CD4-positive, alpha-beta T cell treated with Interleukin-4 for 1 hour (primary cell): ENCODE measurements at places on chromosomes 5 and 9.

- no peak for DNase-seq
These were observed 6.9 kb downstream of the SHROOM1 start for GRCh38 chr5:132823481-132824050.

GRCh38 chr9:2726650-2727340 is 9.5 kb downstream of the KCNV2 start:
- DNase-seq = no peak

DNA sequence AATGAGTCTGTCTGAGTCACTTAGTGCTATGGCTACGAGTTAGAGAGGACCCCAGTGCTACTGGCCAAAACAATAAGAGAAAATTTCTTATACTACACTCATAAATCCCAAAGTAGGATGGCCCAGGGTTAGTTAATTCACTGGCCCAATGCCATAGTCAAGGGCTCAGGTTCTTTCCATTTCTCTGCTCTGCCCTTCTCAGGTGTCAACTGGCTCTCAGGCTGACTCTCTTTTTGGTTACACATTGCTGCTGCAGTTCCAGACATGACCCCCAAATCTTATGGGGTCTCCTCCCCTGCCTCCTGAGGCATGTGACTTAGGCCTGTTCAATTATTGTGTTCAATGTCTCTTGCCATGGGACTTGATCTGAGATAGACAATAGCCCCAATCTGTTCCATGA is 70.4 kb downstream of the ARHGEF37 start:
- DNase-seq = no peak

DNA sequence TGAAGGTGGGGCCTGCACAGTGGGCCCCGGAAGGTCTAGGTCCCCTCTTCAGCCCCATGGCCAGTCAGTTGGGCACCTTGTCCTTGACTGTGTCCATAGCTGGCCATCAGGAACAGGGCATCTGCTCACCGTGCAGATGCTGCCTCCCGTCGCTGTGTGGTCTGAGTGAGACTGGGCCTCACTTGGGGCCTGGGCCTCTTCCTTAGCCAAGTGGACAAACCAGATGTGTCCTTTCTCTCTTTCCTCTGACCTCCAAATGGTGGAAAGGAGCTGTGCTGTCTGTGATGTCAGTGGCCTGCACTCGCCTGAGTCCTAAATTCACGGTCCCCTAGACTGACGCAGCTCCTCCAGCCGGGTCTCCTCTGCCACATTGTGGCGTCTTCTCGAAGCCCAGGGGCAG is 114.5 kb downstream of the COL5A1 start:
- DNase-seq = no peak

DNA sequence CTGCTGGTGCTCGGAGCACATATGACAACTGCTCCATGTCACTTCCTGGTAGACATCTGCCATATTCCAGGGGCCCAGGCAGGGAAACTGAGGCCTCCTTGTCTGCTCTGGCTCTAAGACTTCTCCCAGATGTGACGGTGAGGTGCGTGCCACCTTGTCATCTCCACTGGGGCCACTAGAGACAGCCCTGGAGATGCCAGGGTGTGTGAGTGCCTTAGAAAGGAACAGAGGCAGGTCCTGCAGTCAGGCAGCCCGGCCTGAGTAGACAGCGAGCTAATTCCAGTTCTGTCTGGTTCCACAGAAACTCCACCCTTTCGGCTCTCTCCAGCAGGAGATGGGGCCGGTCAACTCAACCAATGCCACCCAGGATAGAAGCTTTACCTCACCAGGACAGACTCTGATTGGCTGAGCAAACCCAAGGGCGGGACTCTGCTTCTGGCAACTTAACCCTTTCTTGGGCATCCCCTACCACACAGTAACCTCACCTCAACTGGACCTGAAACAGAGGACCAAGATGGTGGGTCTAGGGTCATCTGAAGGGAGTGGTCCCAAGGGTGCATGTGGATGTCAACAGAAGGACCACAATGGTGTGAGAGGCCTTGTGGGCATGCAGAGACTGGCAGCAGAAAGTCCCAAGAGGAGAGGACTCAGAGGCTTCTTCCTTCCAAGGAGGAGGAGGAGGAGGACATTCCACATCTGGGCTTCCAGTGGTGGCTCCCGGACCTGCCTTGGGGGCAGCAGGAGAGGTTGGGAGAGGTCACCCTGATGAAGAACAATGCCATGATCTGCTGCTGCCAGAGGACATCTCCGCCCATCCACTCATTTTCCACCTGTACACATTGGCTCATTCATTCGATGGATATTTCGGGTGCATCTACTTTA is 77.7 kb downstream of the RGS3 start:
- DNase-seq = no peak

DNA sequence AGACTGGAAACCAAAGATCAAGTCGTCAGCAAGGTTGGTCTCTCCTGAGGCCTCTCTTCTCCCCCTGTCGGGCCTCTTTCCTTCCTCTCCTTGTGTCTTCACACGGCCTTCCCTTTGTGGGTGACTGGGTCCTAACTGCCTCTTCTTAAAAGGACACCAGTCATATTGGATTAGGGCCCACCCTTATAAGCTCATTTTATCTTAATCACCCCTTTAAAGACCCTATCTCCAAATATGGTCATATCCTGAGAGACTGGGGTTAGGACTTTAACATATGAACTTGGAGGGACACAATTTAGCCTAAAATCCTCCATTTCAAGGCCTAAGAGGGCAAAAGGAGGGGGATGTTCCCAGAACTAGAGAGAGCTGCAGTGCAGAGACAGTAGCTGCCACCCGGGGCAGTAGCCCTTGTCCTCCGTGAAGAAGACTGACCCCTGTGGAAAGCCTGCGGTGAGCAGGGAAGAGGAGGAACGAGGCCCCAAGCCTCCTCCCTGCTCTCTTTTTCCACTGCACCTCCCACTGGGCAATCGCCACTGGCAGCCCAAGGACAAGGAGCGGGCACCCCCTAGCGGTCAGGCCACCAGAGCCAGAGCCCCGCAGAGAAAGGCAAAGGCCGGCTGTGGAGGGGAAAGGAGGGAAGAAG is 34.9 kb downstream of the CFAP90 start:
- peak; percentile 44 for DNase-seq

DNA sequence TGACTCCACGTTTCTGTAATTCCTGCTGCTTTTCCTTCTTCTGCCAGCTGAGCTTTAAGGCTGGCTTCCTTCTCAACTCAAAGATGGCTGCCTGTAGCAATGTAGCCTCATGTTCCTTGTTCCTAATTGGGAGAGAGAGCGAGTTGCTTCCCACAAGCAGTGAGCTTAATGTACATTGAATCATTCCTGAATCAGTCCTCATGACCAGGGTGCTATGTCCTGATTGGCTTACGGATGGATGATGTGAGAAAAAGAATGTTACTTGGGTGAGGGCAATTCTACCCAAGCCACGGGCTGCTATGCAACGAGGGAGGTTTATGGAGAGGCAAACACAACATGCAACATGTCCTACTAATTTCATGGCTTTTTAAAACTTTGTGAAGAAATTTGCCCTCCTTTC is 356.2 kb downstream of the RASEF start:
- DNase-seq = no peak

DNA sequence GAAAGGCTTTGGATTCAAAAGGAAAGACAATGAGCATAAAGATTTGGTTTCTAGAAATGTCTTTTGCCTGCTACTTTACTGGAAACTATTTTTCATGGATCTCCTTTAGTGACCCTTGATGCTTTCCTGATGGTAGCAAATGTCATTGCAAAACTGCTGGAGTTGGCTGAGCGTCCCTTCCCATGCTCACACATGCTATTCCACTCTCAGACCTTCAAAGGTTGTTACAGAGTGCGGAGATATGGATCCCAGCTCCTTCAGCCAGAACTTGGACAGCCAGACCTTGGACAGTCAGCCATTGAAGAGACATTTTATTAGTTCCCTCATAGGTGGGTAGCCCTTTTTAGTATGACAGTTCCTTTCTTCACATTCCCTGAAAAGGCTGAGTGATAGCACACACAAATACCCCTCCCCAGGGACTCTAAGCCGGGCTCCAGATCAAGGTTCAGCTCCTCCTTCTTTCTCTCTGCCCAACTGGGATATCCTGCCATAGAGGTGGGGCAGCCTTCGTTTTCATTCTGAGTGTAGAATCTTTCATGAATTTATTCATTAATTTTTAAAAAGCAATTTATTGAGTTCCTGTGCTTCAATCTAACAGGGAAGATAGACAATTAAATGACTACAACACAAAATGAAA is 153.3 kb upstream of the SLC44A1 start:
- DNase-seq = no peak

DNA sequence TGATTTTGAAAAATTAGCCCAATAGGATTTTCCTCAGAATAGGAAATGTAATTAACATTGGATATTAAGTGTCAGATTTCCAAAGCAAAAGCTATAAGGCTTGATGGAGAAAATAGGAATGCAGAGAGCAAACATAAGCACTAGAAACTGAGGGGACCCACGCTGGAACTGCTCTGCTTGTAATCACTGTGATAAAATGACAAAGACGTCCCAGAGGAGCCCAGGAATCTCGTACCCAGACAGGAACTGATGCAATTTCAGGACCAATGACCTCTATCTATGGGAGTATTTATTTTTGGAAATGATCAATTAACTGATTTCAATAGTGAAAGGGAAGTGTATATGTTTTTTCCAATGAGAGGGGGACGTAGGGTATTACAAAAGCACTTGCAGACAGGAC is 714.5 kb upstream of the WWC1 start:
- DNase-seq = no peak

DNA sequence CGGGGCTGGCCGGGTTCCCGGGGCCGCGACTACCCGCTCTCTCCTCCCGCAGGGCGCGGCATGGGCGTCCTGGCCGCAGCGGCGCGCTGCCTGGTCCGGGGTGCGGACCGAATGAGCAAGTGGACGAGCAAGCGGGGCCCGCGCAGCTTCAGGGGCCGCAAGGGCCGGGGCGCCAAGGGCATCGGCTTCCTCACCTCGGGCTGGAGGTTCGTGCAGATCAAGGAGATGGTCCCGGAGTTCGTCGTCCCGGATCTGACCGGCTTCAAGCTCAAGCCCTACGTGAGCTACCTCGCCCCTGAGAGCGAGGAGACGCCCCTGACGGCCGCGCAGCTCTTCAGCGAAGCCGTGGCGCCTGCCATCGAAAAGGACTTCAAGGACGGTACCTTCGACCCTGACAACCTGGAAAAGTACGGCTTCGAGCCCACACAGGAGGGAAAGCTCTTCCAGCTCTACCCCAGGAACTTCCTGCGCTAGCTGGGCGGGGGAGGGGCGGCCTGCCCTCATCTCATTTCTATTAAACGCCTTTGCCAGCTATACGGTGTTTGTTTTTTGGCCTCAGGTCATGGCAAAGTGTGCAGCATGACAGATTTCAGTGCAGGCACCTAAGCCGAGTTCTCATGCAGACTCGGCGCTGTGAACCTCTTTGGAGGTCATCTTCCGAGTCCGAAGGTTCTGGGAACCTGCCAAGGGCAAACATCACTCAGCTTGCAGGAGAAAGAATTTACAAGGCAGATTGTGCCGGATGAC is 516 bp downstream of the MRPL41 start:
- no peak for DNase-seq

- no peak for DNase-seq
These were observed 240.1 kb downstream of the DENND1A start for GRCh38 chr9:123689701-123690428.

- no peak for DNase-seq
These were observed 19.3 kb upstream of the GNPDA1 start for GRCh38 chr5:142032150-142032549.

- no peak for DNase-seq
These were observed 93.8 kb downstream of the ZNF354C start for GRCh38 chr5:179153921-179154345.

- DNase-seq = no peak
These were observed 57.7 kb downstream of the FGF18 start for GRCh38 chr5:171477101-171477500.

GRCh38 chr9:136899196-136899595 is 12.9 kb downstream of the TRAF2 start:
- DNase-seq = no peak

GRCh38 chr5:169011451-169011850 is 289.5 kb downstream of the SLIT3 start:
- no peak for DNase-seq

GRCh38 chr9:129550199-129550839 is 70.6 kb downstream of the C9orf50 start:
- DNase-seq = no peak

- no peak for DNase-seq
These were observed 120.8 kb upstream of the SLC27A6 start for GRCh38 chr5:128844354-128844923.
